ENCODE measurements at places on chromosomes 6 and 20.

DNA sequence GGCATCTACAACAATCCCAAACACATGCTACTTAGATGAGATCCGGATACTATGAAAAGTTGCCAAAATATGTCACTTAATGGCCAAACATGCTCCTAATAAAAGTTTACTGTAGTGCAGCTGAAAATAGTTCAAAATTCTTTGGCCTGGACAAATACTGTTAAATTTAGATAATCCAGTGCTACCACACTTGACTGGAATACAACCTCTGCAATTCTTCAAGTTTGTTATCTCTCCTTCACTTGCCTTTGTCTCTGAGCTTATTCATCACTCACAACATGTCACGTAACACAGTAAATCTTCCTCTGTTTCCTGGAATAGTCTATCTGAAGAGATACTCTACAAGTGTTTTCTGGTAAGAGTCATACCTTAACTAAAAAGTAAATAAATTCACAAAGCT is 10.5 kb upstream of the PLN start:
- H3K36me3 ChIP-seq, result no peaks in the 10 kb centered on the region
- no peaks in the 10 kb centered on the region for H3K27me3 ChIP-seq
- no peak for DNase-seq
- H3K4me1 ChIP-seq, result no peaks in the 10 kb centered on the region

- no peak overlapping the region for H3K4me3 ChIP-seq
- DNase-seq, result no peak
- peaks cover 1% of the 10 kb centered on the region for H3K4me1 ChIP-seq
- H3K36me3 ChIP-seq, result no peaks in the 10 kb centered on the region
- no peak overlapping the region for H3K27ac ChIP-seq
These were observed 63.0 kb downstream of the FAM229B start for GRCh38 chr6:112150363-112150762.

- no peak overlapping the region for H3K4me3 ChIP-seq
- H3K27ac ChIP-seq, result no peak overlapping the region
- DNase-seq, result no peak
- H3K36me3 ChIP-seq, result no peaks in the 10 kb centered on the region
- no peaks in the 10 kb centered on the region for H3K4me1 ChIP-seq
These were observed 29.1 kb upstream of the LMBRD1 start for GRCh38 chr6:69825904-69826303.

- DNase-seq, result no peak
- H3K27ac ChIP-seq, result no peak overlapping the region
- H3K4me1 ChIP-seq, result peaks cover 11% of the 10 kb centered on the region
These were observed 53.3 kb downstream of the TRAM2 start for GRCh38 chr6:52523378-52524142.

- H3K27me3 ChIP-seq, result no peaks in the 10 kb centered on the region
- no peaks in the 10 kb centered on the region for H3K36me3 ChIP-seq
- no peak overlapping the region for H3K27ac ChIP-seq
- H3K4me1 ChIP-seq, result peaks cover 5% of the 10 kb centered on the region
- DNase-seq, result peak; percentile 80
- H3K4me3 ChIP-seq, result no peak overlapping the region
These were observed 41.3 kb downstream of the SPDEF start for GRCh38 chr6:34514593-34515472.

Measured in ovary (tissue), 10 donors.